ENCODE measurements at places on chromosomes 7 and 10.

DNA sequence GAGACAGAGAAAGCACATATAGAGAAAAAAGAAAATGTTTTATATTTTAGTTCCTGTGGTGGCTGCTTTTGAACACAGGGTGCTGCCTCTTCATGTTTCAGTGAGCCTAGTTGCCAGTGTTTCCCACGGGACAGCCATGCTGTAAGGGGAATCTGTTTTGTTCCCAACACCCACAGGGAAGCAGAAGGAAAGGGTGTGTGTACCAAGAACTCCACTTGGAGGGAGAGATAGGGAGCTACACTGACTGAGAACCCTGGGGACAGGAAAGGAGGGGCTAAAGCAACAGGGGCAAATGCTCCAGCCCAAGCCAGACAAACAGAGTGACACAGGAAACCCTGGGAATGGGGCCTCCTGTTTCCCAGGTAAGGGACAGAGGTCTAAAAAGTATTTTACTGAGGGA, 40.2 kb downstream of the FRMPD2 start:
- DNase-seq, result no peak

- no peak for DNase-seq
Observed at GRCh38 chr10:44516891-44517290, 132.0 kb upstream of the CXCL12 start.

GRCh38 chr7:110987127-110987693, 103.7 kb upstream of the LRRN3 start:
- DNase-seq, result no peak

- no peak for DNase-seq
Observed at GRCh38 chr7:90311175-90311574, 9.9 kb downstream of the FAM237B start.

GRCh38 chr7:49333180-49333881, 409.0 kb downstream of the CDC14C start:
- DNase-seq, result no peak

DNA sequence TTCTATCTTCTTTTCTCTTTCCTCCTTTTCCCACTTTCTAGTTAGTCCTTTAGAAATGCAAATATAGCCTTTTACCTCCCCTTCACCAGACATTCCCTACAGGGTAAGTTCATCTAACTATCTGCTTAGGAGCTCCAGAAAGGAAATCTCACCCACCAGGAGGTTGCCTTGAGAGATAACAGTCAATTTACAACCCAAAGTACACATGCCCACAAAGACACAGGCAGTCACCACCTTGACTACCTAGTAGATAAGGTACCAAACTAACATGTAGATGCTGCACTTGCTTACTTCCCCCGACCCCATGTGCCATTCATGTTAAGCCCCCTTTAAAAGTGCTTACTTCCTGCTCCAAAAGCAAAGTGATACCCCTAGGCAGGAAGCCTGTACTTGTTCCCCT, 12.8 kb upstream of the CREB3L2 start:
- DNase-seq, result no peak

DNA sequence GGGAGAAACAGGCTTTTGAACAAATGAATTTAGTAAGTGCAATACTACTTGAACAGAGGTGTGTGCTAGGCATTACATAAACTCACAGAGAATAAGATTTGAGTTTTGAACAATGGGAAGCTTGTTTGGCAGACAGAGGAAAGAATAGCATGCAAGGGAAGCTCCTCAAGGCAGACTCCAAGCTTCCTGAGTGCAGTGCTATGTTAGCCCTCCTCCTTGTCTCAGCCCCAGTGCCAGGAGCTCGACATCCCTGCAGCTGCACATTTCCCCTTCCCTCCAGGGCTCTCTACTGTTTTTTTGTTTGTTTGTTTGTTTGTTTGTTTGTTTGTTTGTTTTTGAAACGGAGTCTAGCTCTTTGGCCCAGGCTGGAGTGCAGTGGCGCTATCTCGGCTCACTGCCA, 237.5 kb downstream of the IPMK start:
- no peak for DNase-seq

DNA sequence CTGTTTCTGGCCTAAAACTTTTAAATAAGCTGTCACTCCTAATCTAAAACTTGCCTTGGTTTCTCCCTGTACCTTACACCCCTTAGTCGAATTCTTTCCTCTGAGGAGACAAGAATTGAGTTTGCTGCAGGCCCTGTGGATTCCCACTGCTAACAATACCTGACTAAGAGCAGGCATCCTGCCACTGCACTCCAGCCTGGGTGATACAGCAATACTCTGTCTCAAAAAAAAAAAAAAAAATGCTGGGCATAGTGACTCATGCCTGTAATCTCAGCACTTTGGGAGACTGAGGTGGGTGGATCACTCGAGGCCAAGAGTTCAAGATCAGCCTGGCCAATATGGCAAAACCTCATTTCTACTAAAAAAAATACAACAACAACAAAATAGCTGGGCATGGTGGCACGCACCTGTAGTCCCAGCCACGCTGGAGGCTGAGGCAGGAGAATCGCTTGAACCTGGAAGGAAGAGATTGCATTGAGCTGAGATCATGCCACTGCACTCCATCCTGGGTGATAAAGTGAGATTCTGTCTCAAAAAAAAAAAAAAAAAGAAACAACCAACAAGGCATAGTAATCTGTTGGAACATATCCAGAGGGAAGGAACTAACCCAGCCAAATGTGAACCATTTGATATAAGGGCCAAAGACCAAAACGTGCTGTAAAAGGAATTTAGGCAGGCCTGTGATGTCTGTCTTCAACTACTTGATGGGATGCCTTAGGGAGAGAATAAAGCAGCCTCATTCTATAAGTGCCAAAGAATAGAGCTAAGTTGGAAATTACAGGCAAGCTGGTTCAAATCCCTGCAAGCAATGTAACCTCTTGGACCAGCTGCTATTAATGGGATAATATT, 732.7 kb upstream of the AUTS2 start:
- no peak for DNase-seq

DNA sequence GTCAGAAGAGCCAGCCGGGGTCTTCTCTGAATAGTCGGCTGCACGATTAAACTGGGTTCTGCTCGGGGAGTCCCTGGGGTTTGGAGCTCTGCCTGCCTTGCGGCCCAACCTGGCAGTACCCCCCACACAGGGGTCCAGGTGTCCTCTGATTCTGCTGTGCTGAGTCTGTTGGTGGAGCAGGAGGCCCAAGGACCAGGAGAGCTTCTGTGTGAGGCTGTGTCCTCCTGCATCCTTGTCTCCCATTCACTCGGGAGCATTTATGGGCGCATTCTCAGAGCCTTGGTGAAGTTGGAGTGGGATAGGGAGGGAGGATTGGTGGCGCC, 14.2 kb downstream of the INPP5A start:
- DNase-seq, result no peak

DNA sequence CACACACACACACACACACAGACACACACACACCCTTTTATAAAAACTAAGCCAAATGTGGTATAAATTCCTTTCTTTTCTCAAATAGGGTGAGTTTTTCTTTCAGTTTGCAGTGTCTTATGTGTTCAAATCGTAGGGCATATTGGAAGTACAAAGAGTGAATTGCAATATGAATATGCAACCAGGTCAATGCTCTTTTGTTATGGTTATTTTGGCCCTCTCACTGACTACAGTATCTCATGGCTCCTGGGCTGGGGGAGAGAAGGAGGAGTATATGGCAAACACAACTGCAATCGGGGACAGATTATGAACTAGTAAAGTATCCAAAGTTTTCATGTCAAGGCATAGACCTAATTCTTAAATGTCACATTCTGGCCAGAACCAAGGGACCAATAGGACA, 301.9 kb downstream of the PLXDC2 start:
- no peak for DNase-seq

DNA sequence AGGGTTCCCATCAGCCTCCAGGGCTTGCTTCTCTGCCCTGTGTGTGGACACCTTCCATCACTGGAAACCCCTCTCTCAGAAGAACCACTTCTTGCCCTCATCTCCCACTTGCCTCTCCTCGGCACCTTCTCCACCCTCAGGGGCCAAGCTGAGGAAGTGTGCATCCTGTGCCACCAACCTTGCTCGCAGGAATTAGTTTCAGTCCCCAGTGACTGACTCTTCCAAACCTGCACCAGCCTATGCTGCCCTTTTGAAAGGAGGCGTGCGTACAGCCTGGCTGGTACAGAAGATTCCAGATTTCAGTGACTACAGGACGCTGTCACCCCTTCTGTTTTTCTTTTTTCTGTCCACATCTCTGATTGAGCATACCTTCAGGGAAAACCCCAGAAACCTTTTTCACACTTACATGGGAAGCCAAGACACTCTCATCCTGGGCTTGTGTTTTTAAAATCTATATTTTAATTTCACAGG, 67.1 kb downstream of the IKZF1 start:
- DNase-seq, result no peak

GRCh38 chr7:100840470-100841100, 11.9 kb upstream of the SLC12A9 start:
- no peak for DNase-seq

DNA sequence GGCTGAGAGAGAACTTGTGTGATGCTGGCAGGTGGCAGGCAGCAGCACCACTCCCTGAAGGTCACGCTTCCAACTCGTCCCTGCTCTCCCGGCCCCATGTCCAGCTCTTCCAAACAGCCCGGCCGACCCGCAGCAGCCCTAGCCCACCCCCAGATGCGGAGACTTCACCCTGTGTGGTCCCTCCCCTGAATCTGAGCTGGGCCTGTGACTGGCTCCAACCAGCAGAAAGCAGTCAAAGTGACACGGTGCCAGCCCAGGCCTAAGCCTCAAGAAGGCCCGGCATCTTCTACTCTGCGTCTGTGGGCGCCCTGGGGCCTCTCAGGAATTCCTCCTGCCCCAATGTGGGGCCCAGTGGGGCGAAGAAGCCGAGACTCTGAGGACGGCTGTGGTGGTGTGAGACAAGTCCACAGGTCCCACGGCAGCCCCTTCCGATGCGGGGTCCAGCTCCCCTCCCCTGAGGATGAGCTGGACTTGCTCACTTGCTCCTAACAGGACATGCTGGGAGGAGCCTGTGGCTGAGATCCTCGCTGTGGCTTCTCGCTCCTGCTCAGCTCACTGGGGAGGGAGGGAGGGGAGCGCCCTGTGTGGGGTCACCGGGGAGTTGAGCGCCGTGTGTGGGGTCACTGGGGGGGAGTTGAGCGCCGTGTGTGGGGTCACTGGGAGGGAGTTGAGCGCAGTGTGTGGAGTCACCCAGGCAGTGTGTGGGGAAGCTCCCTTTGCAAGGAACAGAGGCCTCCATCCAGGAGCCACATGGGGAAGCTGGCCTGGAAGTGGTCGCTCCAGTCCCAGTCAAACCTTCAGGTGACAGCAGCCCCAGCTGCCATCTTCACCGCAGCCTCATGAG, 9.5 kb downstream of the STK32C start:
- no peak for DNase-seq

DNA sequence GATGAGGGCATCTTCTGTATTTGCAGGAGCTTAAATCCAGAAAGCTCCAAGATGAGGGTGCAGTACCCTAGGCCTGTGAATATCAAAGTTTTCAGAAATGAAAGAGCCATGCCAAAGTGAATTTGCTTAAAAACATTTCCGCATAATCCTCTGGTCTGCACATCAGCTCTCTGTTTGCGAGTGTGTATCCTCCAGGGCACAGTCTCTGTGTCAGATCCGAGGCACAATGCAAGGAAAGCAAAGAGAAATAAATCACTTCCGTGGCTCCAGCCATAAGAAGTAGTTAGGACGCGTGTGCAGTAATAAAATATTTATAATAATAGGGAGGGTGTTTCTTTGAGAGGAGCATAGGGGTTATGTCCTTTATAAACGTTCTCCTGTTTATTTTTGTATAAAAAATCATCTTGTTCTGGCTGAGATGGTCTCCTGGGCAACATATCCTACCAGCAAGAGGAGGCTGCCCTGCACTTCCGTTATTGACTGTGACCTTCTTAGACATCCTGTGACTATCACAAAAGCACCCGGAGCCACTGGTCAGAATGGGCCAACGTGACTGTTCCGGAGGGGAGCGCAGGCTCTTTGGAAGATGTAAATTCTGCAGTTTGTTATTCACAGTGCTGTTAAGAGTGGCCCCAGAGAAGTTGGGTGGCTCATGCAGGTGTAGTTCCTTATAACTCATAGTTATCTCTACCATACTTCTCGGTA, 667.6 kb upstream of the FOXK1 start:
- no peak for DNase-seq

- DNase-seq, result no peak
Observed at GRCh38 chr7:151862606-151863381, 14.1 kb downstream of the PRKAG2 start.

- no peak for DNase-seq
Observed at GRCh38 chr10:98694883-98695282, 248.1 kb upstream of the HPS1 start.

DNA sequence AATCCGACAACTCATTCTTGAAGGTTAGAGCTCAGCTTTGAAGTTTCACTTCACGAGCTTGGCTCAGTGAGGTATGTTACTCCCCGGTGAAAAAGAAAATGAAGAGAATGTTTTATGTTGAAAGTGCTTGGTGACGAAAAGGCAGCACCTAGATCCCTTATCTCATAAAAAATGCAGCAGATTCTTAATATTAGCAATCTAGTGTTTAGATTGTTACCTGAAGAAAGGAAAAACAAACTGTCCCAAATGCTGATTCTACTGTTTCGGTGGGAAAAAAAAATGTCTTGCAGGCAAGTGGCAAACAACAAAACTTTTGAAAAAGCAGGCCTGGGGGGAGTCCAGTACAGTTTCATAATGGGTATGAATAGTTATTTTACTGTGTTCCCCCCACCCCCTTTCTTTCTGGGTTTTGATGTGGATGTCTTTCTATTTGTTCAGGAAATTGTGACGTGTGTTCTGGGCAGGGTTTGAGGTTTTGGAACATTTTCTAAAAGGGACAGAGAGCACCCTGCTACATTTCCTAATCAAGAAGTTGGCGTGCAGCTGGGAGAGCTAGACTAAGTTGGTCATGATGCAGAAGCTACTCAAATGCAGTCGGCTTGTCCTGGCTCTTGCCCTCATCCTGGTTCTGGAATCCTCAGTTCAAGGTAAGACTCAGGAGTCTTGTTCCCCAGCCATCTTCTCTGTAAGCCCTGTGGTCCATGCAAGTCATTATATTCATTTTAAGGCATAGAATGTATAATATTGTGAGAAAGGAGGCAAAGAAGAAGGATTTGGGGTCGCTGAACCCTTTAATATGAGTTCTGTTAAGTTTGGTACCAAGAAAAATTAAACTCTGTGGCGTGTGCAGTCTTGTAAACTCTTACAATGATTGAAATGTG, at the start of gene SRGN:
Gene SRGN (plus strand): TSS at position 514 of the 881 bp plus-strand sequence. CDS start 55 bp downstream, at position 569.
- DNase-seq, result peak; percentile 65

DNA sequence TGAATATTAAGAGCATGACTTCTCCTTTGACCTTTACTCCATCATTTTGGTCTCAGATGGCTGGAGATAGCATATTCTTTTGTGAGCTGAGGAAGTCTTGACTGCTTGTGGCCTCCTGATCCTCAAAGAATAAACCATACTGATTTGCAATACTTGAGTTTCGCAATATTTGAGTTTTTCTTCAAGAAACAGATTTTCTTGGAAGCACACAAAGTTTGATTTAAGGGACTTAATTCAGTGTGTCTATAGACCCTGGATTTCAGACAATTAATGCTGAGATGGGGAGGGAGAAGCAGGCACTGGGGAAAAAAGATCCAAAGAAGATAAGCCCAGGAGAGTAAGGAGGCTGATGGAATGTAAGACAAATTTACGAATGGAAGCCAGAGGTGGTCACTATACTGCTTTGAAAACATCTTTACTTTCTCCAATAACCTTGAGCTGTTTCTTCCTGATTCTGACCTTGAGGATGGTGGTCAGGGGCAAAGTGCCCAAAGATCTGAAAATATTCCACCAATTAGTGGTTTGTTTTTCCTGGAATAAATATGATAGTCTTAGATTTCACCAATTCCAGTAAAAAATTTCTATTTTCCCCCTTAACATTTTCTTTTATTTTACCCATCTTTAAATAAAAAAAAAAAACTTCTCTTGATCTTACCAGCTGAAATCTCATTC, 7.5 kb downstream of the EPDR1 start:
- no peak for DNase-seq

GRCh38 chr10:128035557-128035973, 90.7 kb downstream of the MKI67 start:
- DNase-seq, result peak; percentile 30

Measured in stimulated activated CD4-positive, alpha-beta T cell treated with anti-CD3 and anti-CD28 coated beads, Interleukin-15, amount 100 ng/mL, for 48 hours (primary cell).